Dermis lymphatic vessel endothelial cell (primary cell): ENCODE measurements at places on chromosomes 3 and 15. TPM values are rescaled to one million over a fixed set of nuclear protein-coding genes. Genes with fewer than 3 reads are reported as not detected.

The SAMMSON gene
- total RNA-seq = not detected in 2 replicates

The SLC24A5 gene
- not detected in 2 replicates for total RNA-seq

The SMC4 gene
- total RNA-seq = 37.4 and 50.1 TPM in 2 replicates

The LTK gene
- 0.09 TPM in 1 of 2 replicates, not detected in the other for total RNA-seq

The CHST13 gene
- total RNA-seq = not detected in 2 replicates

The PCOLCE2 gene
- total RNA-seq = 0.22 TPM in 1 of 2 replicates, not detected in the other

The SV2B gene
- 0.11 and 0.17 TPM in 2 replicates for total RNA-seq

The THUMPD3 gene
- 19.9 and 24.2 TPM in 2 replicates for total RNA-seq

The IL17RD gene
- 0.22 and 1.0 TPM in 2 replicates for total RNA-seq

The ONECUT1 gene
- not detected in 2 replicates for total RNA-seq
